ENCODE measurements at places on chromosomes 3 and 15. TPM values are rescaled to one million over a fixed set of nuclear protein-coding genes. Genes with fewer than 3 reads are reported as not detected.

Gene TUSC7
- not detected for total RNA-seq

Gene LPP
- 31.8 TPM for total RNA-seq

Gene TMA7
- 319 TPM for total RNA-seq

Gene CMTM8
- total RNA-seq = 19.1 TPM

Gene CACNA2D3
- total RNA-seq = not detected

Gene MBD4
- total RNA-seq = 50.9 TPM

Gene IL5RA
- not detected for total RNA-seq

Gene PPP2R3A
- 0.17 TPM for total RNA-seq

Gene ACP3
- total RNA-seq = not detected

Gene MNS1
- total RNA-seq = 0.57 TPM

Gene CHP1
- 37.7 TPM for total RNA-seq

Gene SRGAP3
- total RNA-seq = 2.5 TPM

Gene COX17
- 104 TPM for total RNA-seq

Gene RPUSD3
- 83.7 TPM for total RNA-seq

Gene PTPN23
- 21.6 TPM for total RNA-seq

Gene MEGF11
- total RNA-seq = not detected

Gene EDC3
- total RNA-seq = 33.8 TPM

Gene BFSP2
- not detected for total RNA-seq

Gene TRPM1
- not detected for total RNA-seq

Gene PAK6
- not detected for total RNA-seq

Gene ST3GAL6
- not detected for total RNA-seq

Gene SHF
- 3.3 TPM for total RNA-seq

Gene TTLL13
- 0.26 TPM for total RNA-seq

Gene ISLR
- total RNA-seq = not detected

Gene GPR62
- not detected for total RNA-seq

Gene ALDH1A2
- total RNA-seq = not detected

Gene GOLGA8Q
- total RNA-seq = 0.29 TPM

Gene EBLN2
- 4.1 TPM for total RNA-seq

Gene VILL
- total RNA-seq = 13.7 TPM

Gene DPPA4
- 0.29 TPM for total RNA-seq

Gene CHST2
- total RNA-seq = 4.4 TPM

Gene NRG4
- not detected for total RNA-seq

Gene TP63
- not detected for total RNA-seq

Gene HTR3E
- total RNA-seq = not detected

Gene TCTA
- 9.5 TPM for total RNA-seq

Gene SLC12A8
- 1.1 TPM for total RNA-seq

Gene MASP1
- total RNA-seq = not detected

Gene DNAH1
- total RNA-seq = 9.4 TPM

Gene ESYT3
- 1.1 TPM for total RNA-seq

Gene ZNF860
- 0.07 TPM for total RNA-seq

Gene ARHGAP31
- total RNA-seq = 3.7 TPM

Gene HYKK
- total RNA-seq = 3.4 TPM

Gene MESP1
- total RNA-seq = 4.4 TPM

Gene SCG5
- total RNA-seq = 0.94 TPM

Gene ASB14
- not detected for total RNA-seq

Gene GOLGA6L10
- total RNA-seq = 1.4 TPM

Gene AADAC
- total RNA-seq = not detected

Gene CPLX3
- not detected for total RNA-seq

Gene KCNAB1
- not detected for total RNA-seq

Gene TNFAIP8L3
- total RNA-seq = not detected

Gene RNF111
- 17.8 TPM for total RNA-seq

Gene TERC
- 20.4 TPM for total RNA-seq

Gene P4HTM
- total RNA-seq = 21.7 TPM

Gene MYO5C
- 0.25 TPM for total RNA-seq

Gene REC114
- total RNA-seq = not detected

Gene EIF1B
- total RNA-seq = 49.2 TPM

Gene NDUFB4
- 146 TPM for total RNA-seq

Gene CELSR3
- total RNA-seq = 5.1 TPM

Gene TXNRD3
- 4.6 TPM for total RNA-seq

Gene SMCO1
- not detected for total RNA-seq
